Esophagus muscularis mucosa (tissue), 4 donors: ENCODE measurements at places on chromosomes 11 and 22. TPM values are rescaled to one million over a fixed set of nuclear protein-coding genes. Genes with fewer than 3 reads are reported as not detected.

DNA sequence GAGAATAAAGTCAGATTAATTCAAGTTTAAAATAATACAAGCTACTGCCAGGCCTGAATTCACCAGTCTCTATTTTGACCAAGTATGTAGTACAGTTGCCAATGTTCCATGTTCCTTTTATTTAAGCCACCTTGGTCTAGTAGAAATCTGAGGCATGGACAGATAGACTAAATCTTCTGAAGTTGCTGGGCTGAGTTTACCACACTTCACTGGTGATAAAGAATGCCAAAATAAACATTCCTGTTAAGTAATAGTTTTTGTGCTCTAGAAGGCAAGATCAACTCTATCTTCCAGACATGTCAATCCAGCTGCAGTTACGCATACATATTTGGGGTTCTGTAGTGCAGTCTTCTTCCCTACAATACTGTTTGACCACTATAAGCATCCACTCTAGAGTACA lies 83.9 kb upstream of the C11orf87 start:
- no peak for DNase-seq

The CCDC87 gene
- 0.45 TPM for total RNA-seq

The PNPLA5 gene
- not detected for total RNA-seq

GRCh38 chr22:47084226-47084625 lies 321.8 kb downstream of the TBC1D22A start:
- no peak for DNase-seq

DNA sequence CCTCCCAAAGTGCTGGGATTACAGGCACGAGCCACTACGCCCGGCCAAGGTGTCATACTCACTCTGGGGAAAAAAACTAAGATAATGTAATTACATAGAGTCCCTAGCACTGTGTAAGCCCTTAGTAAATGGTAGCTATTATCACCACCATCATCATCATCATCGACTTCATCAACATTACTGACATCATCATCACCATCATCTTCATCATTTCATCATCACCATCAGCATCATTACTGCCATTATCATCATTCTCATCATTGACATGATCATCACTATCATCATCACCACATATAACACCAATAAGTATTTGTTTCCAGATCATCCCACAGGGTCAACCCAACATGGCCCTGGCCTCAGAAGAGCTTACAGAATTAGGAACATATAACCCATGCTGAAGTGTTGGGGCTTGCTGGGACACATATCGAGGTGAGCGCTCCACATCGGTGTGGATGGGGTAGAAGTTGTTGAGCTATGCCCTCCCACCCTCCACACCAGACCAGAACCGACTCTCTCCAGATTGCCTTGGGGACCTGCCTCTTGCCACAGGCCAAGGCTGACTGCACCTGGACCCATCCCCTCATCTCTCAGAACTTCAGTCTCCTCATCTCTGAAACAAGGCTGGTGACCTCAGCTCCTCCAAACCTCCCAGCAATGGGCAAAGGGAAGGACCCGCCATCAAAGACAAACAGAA lies 14.7 kb upstream of the CD5 start:
- DNase-seq: no peak
